Aorta (tissue), 5 donors: ENCODE measurements at places on chromosomes 16 and 17.

DNA sequence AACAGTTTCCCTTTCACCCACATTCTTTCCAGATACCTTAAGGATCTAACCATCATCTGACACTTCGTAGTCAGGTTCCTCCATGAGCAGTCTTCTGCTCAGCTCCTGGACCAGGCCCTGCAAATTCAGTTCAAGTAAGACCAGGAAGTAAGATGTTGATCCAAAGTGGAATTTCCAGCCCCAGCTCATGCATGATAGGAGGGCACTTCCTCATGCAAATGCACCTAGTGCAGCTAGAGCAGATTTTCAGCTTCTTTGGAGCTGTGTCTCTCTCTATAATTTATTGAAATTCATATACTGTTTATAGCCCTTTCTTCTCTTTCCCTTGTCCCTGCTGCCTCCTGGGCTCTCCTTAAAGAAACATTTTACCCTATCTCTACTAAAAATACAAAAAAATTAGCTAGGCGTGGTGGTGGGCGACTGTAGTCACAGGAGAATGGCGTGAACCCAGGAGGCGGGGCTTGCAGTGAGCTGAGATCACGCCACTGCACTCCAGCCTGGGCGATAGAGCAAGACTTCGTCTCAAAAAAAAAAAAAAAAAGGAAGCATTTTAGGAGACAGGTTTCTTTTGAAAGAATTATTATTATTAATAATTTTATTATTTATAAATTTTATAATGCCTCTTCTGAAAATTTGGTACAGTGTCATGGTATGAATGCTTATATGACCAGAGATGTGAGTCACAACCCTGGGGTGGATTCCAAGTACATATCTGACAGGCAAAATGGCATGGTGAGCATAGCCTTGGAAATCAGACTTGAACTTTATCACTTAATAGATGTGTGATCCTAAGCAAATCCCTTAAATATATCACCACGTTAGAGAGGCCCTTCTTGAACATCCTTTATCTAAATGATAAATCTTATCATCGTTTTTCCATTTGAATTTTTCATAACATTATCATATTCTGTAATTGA, 94.3 kb downstream of the SSH2 start:
- no peak for DNase-seq

DNA sequence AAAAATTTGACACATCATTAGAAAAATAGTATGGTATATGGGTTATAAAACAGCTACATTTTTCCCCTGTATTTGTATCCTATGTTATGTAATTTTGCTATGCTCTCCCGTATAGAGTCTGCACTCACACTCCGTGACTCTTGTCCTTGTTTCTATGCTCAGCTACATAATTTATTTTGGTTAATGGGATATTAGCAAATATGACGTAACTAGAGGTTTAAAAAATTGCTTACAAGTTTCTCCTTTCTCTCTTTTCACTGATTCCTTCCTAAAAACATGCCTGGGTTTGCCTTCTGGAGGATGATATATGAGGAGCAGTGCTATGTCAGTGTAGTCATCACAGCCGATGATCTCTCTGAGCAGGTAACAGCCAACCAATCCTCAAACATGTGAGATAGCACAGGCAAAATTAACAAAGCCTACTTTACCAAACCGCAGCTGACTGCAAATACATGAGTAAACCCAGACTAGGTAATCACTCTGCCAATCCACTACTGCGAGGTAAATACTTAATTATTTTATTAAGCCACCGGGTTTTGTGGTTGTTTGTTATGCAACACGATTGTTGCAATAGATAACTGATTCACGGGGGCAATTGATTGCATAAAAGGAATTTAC, 126.9 kb downstream of the KIF2B start:
- no peak for DNase-seq

DNA sequence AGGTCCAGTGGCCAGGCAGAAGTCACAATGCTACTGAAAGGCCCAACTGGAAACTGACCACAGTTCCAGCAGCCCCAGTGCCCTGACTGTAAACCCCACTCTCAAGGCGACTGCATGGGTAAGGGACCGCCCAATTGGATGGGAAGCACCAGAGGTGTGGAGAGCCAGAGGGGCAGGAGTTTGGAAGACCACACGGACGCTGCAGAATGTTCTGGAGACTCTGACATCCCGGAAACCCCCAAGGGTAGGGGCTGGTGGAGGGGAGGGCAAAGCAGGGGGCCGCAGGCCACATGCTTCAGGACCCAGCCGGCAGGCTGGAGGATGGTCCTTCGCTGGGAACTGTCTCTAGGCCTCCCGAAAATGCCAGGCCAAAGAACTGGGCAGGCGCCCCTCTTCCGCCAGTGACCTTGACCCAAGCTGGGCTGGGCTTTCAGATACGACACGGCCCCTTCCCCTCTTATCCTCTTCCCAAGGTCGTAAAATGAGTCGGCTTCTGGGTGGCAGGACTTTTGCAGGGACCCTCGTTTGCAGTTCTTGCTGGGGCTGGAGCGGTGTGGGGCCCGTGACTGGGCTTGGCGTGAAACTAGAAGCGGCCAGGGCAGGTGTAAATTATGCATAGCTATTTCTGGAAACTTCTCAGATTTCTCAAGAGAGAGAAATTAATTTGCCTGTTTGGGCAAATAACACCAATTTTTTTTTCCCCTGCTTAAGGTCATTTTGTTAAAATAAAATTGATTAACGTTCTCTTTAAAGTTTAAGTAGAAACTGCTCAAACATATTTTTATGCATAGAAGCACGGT, 110.2 kb downstream of the C16orf78 start:
- no peak for DNase-seq

DNA sequence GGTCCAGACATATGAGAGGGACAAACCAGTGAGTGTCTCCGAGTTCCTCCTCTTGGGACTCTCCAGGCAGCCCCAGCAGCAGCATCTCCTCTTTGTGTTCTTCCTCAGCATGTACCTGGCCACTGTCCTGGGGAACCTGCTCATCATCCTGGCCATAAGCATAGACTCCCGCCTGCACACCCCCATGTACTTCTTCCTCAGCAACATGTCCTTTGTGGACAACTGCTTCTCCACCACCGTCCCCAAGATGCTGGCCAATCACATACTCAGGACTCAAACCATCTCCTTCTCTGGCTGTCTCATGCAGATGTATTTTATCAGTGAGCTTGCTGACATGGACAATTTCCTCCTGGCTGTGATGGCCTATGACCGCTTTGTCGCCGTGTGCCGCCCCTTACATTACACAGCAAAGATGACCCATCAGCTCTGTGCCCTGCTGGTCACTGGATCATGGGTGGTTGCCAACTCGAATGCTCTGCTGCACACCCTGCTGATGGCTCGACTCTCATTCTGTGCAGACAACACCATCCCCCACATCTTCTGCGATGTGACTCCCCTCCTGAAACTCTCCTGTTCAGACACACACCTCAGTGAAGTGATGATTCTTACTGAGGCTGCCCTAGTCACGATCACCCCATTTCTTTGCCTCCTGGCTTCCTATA, 19.2 kb downstream of the ZNF200 start:
- no peak for DNase-seq

DNA sequence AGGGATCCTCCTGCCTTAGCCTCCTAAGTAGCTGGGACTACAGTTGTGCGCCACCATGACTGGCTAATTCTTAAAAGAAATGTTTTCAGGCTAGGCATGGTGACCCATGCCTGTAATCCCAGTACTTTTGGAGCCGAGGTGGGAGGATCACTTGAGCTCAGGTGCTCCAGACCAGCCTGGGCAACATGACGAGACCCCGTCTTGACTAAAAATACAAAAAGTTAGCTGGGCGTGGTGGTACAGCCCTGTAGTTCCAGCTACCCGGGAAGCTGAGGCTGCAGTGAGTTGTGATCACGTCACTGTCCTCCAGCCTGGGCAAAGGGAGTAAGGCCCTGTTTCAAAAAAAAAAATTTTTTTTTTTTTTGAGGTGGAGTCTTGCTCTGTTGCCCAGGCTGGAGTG, 173.1 kb downstream of the SEC14L1 start:
- peak; percentile 36 for DNase-seq

GRCh38 chr17:57016764-57017116, 38.8 kb downstream of the SCPEP1 start:
- DNase-seq = no peak

GRCh38 chr17:75899767-75900468, 3.2 kb upstream of the TRIM65 start:
- DNase-seq = no peak

- no peak for DNase-seq
Observed at GRCh38 chr17:31225831-31226230, 71.2 kb downstream of the OMG start.

DNA sequence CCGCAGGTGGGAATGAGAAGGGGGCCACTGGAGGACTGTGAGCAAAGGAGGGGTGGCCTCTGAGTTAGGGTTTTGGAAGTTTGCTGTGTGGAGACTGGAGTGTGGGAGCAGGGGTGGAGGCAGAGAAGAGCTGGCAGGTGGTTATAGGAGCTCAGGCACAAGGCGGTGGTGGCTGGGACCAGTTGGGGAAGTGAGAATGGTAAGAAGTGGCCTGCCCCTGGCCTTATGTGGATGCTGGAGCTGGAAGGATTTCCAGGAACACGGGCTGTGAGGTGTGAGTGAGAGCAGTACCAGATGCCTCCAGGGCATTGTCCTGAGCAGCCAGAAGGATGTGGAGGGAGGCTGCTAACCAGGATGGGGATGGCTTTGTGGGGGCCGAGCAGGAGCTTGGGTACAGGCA, 277.2 kb downstream of the SNX29 start:
- DNase-seq = no peak

- DNase-seq = no peak
Observed at GRCh38 chr17:17540278-17540906, 44.2 kb upstream of the RASD1 start.

GRCh38 chr17:21089145-21089544, 37.6 kb upstream of the DHRS7B start:
- no peak for DNase-seq

- peak; percentile 41 for DNase-seq
Observed at GRCh38 chr16:14292051-14292825, 221.1 kb downstream of the MRTFB start.

DNA sequence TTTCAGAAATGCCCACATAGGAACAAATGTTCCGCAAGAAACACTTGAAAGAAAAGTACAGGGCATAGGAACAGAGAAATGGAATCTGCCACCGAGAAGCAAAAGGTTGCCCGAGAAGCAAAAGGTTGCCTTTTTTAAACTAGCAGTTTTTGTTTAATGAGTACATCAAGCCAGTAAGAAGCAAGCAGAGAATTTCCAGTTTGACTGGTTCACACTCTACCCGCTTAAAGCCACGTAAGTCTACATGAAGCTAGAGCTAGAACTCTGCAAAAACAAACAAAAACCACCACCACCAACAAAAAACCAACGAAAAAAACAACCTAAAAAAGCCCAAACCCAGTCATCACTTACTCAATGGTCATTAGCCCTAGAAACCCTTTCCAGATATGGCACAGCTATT, 144.3 kb downstream of the MAP2K6 start:
- DNase-seq = no peak

GRCh38 chr17:80523956-80524712, 20.5 kb upstream of the RPTOR start:
- DNase-seq = no peak

DNA sequence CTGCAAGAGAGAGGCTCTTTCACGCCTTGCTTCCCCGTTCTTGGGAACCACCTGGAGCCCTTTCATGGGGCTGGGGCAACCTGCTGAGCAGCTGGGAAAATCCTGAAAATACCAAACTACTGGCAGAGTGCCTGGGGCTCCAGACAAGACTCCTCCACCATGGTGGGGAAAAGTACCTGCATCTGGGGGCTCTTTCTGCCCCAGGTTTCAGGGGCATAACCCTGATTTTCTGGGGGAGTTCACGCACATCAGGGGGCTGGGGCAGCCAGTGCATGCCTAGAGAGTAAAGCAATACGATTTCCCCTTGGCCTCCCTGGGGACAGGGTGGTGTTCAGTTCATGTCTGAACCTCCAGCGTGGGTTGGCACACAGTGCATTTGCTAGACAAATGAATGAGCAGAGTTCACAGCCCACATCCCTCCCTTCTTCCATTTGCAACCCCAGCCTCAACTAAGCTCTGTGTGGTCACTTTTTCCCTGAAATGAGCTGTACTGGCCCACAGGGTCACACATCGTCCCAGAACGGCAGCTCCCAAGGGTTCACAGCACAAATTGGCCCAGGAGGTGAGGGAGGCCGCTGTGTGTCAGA, 5.2 kb upstream of the CDC42EP4 start:
- DNase-seq = no peak

- DNase-seq = no peak
Observed at GRCh38 chr16:71919035-71919434, 23.7 kb downstream of the IST1 start.

DNA sequence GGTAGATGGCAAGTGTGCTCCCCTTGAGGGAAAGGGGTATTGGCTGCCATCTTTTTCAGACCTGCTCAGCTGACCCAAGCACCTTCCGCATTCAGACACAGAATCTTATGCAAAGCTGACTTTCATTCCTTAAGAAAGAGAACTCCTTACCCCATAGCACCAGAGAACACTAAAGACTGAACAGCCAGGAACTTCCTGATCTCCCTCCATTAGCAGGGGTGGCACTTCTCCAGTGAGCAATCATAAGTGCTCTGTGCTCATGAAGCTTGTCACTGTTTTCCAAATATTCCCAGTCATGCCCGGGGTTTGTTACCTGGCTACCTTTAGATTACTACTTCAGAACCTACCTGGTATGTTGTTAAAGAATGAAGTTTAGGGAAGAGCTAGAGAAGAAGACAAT, 11.9 kb downstream of the HSD17B2 start:
- no peak for DNase-seq

DNA sequence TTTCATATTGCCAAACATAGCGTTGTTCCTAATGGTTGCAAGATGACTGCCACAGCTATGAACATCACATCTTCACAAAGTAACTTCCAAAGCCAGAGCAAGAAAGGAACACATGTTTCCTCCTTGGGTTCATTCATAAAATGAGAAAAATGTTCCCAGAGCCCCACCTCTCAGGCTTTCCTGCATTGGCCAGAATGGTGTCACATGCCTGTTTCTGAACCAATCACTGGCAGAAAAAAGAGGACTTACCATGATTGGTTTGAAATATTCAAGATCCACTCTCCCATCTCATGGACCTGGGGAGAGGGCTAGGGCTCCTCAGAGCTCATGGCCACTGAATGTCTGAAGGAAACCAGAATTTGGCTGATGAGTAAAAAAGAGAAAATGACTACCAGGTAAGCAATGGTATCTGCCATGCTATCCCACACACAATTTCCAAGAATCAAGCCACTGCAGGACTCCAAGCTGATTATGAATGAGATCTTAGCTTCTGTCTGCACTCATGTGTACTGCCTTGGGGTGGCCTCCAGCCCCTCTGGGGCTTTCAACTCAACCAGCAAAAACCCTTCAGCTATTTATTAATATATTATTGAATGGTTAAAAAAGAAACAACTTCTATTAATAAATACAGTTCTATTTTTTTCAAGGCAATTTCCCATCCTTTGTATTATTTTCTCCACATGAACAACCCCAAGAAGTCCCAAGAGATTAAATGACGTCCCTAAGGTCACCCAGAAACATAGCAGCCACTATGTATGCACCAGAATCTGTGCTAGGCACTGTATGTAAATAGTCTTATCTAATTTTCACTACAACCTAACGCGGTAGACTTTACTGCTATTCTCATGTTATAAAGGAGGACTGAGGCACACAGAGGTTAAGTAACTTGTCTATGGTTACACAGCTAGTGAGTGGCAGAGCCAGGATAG, 61.4 kb upstream of the TMC5 start:
- no peak for DNase-seq

- DNase-seq = peak; percentile 92
Observed at GRCh38 chr17:3659541-3660111, 8.8 kb downstream of the TAX1BP3 start.

GRCh38 chr17:75645501-75645888, 12.3 kb downstream of the SMIM5 start:
- peak; percentile 31 for DNase-seq

- no peak for DNase-seq
Observed at GRCh38 chr17:57182621-57183020, 73.7 kb upstream of the MSI2 start.

GRCh38 chr16:64181271-64181925, 940.5 kb downstream of the CDH11 start:
- DNase-seq = no peak
